Activated CD8-positive, alpha-beta T cell treated with anti-CD3 and anti-CD28 coated beads, Interleukin-2, amount 10 ng/mL, durations not matched to agents 7 days and 5 days (primary cell): ENCODE measurements at places on chromosomes 2 and 18.

- DNase-seq: no peak
Measured at GRCh38 chr2:162038725-162039124, 35.3 kb downstream of the DPP4 start.

- DNase-seq: no peak
Measured at GRCh38 chr2:157837851-157838441, 38.2 kb downstream of the ACVR1 start.

DNA sequence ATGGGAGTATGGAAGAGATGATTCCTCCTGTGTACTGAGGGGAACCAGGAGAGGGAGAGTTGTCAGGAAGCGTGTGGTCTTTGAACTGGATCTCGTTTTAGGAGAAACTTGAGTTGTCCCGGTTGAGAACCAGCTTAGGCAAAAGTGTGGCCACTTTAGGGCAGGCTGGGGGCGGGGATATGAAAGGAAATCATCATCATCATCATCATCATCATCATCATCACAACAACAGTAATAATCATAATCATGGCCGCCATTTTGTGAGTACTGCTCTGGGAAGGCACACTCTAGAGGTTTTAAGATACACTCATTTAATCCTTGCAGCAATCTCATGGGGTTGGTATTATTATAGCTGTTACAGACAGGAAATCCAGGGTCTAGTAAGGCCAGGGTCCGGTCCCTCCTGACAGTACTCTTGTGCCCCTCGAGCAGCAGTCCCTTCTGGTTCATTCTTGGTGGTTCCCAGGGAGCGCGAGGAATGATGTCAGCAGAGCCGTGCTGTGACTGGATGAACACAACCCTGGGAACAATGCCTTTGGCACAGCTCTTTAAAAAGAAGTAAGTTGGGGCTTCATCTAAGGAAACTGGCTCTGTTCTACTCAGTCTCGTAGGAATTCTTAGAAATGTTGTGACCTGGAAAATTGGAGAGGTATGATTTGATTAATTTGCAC, 33.8 kb downstream of the PARD3B start:
- DNase-seq: no peak

- DNase-seq: peak; percentile 27
Measured at GRCh38 chr2:233919938-233920337, 2.8 kb downstream of the TRPM8 start.

DNA sequence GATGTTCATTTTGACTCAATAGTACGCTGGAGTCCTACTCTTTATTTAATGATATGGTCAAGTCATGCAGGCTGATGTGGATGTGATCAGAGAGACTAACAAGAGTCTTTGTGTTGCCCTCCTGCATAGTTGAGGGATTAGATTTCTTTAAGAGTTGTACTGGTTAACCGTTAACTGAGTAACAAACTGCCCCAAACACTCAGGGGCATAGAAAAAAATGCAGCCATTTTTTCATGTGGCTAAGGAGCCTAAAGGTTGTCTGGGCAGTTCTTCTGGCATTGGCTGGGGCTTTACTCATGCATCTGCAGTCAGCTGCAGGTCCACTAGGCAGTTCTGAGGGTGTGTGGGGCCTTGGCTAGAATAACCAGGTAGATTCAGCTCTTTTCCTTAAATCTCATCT, 32.5 kb downstream of the DOCK10 start:
- no peak for DNase-seq

- no peak for DNase-seq
Measured at GRCh38 chr2:127453392-127454171, 35.4 kb downstream of the PROC start.

GRCh38 chr2:207594264-207594663, 30.9 kb downstream of the METTL21A start:
- DNase-seq: no peak

DNA sequence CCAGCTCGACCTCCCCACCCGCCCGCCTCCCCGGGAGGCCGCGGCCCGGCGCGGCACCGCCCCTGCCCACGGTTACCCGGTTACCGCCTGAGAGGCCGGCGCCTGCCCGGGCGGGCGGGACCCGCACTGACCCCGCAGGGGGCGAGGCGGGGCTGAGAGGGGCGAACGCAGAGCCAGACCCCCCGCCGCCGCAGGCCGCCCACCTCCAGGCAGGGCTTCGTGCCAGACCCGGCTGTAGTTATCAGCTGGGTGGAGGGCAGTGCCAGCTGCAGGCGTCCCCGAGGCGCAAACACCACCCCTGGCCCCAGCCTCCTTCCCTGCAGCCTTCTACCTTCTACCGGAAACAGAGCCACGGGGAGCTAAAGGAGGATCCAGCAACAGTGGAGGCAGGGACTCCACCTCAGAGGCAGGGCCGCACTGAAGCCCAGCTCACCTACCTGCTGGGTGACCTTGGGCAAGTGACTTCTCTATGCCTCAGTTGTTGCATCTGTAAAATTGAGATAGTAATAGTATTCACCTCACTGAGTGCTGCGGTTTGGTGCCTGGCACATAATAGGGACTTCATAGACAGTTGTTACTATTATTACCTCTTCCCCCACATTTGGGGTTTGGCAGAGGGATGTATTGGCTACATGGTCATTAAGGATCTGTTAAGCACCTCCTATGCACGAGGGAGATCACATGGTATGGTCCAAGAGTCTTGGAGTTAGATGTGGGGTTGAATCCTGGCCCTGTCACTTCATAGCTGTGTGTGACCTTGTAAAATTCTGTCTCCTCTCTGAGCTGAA, 231.6 kb upstream of the SMAD2 start:
- no peak for DNase-seq

GRCh38 chr2:3587432-3587831, 7.5 kb upstream of the COLEC11 start:
- no peak for DNase-seq

- DNase-seq: no peak
Measured at GRCh38 chr2:160973991-160974390, 186.2 kb upstream of the TANK start.

- DNase-seq: no peak
Measured at GRCh38 chr2:108586116-108586515, 51.8 kb downstream of the LIMS1 start.

DNA sequence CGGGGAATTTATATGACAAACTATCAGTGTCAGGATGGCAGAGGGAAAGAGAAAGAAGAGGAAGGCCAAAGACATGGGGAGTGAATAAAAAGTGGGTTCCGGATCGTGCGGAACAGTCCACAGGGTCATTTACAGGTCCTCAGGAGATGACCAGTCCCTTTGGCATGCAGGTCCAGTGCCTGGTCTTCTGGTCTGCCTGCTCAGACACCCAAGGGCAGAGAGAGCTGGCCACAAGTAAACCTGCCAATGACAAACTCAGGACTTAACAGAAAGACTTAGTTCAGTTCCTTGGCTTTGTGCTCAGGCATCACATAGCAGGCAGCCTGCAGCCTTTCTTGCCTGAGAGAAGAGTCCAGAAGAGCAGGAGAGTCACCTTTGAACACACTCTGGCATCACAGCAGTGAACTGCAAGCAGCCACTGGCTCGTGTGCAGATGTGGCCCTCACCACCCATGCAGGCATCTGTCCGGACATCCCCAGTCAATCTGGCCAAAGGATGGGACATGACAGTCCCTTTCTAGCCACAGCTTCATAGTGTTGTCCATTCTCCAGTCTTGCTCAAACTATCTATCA, 14.0 kb downstream of the TMEM127 start:
- DNase-seq: no peak

DNA sequence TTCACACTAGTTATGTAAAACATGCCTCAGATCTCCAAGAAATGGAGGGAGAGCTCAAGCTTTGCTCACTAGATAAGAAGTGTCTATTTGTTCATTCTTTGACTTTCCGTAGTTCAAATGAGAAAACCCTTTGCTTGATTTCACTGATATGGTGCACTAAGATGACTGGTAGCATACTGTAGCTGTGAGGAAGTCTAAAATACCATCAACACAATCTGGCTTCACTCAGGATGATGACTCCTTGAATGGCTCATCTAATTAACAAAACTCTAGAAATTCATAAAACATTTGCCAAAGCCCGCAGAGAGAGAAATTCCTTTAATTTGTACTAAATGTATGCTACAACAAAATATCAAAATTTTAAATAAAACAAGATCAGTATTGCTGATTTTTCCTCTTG, 152.8 kb upstream of the STK17B start:
- no peak for DNase-seq

DNA sequence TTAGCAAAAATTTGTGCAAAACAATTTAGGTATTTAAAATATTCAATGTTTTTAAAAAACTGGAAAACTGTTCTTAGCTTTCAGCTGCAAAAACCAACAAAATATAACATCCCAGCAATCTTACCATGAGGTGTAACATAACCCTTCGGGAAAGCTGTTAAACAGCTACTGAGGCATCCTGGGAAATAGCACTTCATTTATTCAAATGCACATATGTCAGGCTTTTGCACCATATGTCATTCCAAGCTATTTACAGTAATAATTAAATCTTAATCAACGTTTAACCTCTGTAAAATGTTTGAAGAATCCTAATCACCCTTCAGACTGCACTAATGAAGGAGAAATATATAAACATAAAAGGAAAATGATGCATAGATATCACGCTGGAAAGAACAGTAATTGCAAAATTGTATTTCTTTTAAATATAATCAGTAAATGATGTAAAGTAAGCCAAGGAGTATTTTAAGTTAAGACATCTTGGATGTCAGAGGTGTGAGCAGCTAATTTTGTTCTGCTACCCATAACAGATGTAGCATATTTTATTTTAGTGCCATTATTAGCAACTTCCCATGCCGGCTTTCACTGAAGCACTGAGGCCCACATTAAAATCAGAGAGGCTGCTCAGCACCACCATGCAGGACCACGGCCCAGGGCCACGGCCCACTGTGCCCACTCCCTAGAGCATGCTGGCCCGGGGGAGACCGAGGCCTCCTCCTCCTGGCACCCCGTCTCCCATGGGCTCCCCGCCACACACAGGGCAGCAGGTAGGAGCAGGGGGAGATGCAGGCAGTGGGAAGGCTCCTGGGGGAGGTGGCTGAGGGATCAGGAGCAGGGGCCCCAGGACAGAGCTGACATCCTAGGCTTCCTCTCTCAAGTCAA, 30.9 kb downstream of the EMX1 start:
- DNase-seq: no peak

DNA sequence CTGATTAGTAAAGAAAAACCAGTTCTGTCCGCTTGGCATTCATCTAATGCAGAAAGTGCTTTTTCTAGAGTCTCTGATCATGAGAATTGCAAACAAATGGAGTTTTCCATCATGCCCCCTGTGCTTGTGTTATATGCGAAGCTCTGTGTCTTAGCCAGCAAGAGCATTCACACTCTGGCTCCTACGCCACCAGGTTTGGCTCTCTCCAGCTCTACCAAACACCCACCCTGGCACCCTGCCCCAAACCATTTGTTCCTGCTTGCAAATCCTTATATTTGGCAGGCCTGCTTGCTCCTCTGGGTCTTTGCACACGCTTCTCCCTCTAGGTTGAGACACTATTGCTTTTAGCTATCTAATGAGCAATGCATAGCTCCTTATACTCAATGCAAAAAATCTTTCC, 204.1 kb upstream of the CYRIA start:
- no peak for DNase-seq
